ENCODE measurements at places on chromosomes 3 and 15.

- DNase-seq: no peak
Measured at GRCh38 chr3:106725566-106725965, 651.7 kb upstream of the CCDC54 start.

DNA sequence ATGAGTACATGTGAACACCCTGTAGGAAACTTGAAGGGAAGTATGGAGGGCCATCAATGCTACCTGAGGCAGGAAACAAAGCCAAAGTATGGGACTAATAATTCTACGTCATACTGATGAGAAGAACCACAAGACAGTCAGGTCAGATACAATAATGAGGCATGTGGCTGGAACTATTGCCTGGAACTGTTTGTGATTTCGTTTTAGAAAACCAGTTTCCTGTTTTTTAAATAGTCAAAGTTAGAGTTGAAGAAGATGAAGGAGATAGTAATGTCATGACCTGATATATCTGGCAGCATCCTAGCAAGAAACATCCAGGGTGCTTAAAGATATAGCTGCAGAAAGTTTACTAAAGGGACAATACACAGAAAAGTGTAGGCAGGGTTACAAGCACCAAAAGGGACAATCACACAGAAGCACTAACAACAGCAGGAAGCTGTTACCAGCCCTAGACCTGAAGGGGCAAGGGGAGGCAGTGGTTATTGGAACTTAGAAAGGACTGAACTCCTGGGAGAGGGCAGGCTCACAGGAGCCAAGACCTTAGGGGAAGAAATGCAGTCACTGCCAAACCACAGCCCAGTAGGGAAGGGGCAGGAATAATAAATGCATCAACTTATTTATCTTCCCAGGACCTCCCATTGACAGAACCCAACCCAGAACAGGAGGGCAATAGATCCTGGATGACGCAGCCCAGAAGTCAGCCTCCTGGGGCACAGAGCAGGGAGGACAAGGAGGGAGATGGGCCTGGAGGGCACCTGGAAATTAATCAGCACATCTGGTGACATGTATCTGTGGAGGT is 302.1 kb upstream of the STT3B start:
- no peak for DNase-seq

- DNase-seq: peak; percentile 45
Measured at GRCh38 chr15:52078876-52079700, 33.5 kb downstream of the BCL2L10 start.

DNA sequence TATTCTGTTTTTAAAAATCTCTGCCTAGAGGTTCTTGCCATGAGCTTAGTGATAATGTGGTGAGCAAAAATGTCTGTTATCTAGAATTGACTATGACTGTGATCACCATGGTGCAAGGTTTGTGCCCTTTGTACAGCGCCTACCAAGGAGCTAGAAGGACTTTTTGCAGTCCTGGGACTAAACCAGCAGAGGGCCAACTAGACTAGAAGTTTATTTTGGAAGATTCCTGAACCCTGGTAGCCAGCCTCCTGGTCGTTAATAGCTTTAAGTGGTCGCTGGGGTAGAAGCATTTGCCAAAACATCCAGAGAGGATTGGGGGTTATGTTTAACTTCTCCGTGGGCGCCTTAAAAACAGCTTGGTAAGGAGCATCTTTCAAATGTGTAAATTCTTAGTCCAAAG is 7.8 kb downstream of the SCG5 start:
- DNase-seq: no peak

DNA sequence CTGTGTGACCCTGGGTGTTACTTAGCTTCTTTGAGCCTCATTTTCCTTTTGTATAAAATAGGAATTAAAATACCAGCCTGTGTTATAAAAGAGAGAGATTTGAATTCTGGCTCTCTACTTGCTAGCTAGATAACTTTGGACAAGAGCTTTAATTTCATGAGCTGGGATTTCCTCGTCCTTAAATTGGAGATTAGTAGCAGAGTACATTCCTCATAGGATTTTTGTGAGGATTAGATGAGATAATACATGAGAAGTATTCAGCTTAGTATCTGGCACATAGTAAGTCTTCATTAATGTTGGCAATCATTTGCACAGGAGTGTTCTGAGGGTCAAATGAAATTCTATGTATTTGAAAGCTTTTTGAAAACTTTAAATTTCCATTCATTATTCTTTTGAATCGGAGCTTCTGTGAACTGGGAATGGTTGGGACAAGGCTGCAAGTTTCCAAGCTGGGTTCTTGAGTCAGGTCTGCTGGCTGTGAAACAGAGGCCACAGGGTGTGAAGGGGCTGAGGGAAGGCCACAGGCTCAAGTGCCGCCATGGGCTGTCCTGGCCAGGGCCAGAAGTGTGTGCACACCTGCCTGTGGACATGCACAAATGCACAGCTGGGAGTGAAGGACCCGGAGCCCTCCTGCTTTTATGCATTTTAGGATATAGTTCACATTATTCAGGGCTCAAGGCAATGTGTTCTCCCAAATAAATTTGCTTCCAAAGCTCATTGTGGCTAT is 17.2 kb downstream of the ALPK3 start:
- no peak for DNase-seq

All from H4 (cell line).